ENCODE measurements at places on chromosomes 5 and 9.

- DNase-seq, result no peak
These were observed 294.0 kb downstream of the MED10 start for GRCh38 chr5:6084376-6084775.

DNA sequence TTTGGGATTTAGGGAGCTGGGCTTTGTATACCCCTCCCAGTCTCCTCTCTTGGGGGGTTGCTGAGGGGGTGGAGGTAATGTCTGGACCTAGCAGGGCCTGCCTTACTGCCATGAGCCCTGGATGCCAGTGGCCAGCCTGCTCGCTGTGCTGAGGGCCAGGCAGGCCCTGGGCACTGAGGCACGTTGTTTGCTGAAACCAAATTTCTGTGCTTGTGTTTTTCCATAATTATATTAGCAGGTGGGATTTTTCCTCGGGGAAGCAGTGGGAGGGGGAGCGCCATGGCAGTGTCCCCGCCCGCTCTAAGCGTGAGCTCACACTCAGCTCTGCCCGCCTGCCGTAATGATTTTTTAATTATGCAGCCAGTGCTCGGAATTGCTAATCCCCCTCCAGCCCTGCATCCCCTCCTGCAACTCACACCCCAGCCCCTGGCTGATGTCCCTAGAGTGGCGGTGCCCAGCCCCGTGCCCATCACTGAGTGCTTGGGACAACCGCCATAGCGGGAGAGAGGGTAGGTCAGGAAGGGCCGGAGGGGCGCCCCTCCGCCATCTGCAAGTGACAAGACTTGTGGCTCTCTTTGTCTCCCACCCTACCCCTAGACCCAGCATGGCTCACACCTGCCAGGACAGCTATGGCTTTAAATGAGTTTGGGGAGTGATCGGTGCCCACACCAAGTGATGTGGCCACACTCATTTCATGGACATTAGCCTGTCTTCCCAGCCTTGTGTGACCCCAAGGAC is 20.9 kb downstream of the CXXC5 start:
- DNase-seq, result no peak

DNA sequence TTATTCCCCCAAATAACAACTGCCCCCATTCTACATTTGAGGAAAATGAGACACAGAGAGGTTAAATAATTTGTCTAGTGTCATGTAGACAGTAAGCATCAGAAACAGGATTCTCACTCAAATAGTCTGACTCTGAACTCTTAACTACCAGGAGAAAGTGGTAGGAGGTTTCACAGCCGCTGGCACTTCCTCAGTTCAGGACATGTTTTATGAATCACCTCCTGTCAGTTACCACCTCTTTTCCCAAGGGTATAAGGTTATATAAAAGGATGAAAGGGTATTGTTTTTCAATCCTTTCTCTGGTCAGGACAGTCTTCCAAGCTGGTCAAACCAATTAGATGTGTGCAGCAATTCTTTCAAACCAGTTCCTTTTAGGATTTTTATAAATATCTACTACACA is 52.1 kb downstream of the TSSK1B start:
- no peak for DNase-seq

DNA sequence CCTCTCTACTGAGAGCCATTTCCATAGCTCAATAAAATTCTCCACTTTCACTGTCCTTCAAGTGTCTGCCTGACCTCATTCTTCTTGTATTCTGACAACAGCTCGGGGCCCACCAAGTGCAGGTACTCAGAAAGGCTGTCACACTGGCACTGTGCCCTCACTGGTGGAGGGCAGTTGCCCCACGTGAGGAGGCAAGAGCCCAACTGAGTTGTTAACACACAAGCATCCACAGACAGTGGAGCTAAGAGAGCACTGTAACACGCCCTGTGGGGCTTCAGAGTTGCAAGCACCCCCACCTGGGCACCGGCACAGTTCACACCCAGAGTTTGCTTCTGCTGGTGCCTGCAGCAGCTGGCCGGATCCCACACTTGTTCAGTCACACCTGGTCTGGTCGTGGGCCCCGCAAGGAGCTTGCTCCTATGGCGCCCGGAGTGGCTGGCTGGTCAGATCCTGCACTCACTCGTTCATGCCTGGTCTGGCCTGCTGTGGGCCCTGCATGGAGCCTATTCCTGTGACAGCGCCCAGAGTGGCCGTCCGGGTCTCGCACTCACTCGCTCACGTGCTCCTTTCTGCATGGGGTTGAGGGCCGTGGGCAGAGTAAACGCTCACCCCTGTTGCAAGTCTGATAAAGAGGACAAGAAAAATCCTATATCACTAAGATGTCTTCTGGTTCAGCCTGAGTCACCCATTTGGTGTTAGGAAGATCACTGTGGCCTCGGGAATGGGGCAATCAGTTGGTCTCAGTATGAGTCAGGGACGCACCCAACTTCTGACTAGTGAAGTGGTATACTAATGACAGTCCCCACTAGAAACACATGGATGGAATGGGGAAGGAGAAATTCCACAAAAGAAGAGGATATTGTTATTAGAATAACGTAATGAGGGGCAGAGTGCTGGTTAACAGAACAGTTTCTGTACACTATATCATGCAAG is 87.0 kb upstream of the CCNH start:
- no peak for DNase-seq

DNA sequence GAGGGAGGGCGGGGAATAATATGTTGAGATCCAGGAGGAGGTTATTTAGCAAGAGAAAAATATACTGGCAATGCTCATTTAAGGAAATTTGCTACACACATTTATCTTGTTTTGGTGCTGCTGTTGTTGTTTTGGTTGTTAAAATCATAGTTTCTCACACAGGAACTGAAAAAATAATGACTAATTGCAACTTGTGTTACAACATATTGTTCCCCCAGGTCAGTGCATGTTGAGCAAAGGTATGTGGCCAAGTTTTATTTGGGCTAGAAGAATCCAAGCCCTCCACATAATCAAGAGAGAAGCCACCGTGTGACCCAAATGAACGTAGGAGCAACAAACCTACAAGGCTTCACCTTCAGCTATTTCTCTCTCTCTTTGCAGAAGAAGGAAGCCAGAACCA is 220.3 kb upstream of the DAPK1 start:
- no peak for DNase-seq

- DNase-seq, result no peak
These were observed 1172.9 kb downstream of the CDH12 start for GRCh38 chr5:21680196-21680595.

GRCh38 chr5:106489004-106489403 is 1181.7 kb downstream of the EFNA5 start:
- no peak for DNase-seq

DNA sequence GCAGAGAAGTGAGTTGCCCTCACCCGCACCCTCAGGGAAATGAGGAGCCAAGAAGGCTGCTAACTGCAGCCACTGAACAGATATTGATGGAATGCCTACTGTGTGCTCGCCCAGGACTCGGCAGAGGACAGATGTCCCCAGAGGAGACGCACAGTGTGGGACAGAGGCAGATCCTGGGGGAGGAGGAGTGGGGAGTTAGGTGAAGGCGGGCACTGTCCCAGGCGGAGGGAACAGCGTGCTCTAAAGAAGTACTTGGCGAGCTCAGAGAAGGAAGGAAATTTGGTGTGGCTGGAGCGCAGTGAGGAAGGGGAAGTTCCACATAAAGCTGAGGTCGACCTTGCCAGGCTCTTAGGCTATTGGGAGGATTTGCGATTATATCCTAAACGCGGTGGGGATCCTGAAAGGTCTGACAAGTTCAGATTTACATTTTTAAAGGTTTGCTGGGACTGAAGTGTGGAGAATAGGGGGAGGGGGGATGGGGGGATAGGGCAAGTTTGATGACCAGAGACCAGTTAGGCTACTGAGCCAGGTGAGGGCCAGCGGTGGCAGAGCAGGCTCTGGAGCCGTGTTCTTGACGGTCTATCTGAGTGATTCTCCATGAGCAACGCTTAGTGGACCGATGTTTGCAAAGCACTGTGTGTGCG is 23.6 kb upstream of the CERCAM start:
- DNase-seq, result no peak

DNA sequence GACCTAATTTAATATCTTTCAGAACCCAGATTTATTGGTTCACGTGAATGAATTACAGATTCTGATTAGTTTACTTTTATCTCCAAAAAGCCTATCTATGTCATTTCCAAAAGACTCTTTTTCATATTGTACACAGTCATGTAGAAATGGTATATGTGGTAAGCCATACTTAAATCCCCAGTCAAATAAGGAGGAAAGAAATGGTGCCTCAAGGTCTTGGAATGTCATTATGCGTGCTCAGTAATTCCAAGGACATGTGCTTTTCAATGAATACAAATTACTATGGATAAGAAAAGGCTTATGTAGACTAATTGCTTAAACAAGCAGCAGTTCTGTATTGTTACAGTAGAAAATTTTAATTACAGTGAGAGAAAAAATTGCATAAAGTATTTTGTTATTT is 64.1 kb upstream of the TYRP1 start:
- DNase-seq, result no peak

DNA sequence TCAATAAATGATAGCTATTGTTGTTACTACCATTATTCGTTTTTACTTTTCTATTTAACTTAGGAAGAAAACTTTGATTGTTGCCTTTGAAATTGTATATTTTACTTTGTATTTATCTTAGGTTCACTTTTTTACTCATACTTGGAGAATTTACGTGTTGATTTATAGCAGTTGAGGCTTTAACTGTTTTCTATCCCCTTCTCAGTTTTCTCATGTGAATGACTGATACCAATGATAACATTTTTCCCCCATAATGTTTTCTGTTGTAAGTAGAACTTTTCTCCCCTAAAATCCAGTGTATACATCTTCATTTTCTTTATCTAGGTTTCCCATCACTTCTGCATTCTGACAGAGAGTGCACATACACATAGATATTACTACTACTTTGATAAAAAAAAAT is 54.4 kb downstream of the FSD1L start:
- DNase-seq, result no peak

All from naive B cell (primary cell).